ENCODE measurements at places on chromosomes 16 and 17. TPM values are rescaled to one million over a fixed set of nuclear protein-coding genes. Genes with fewer than 3 reads are reported as not detected.

- no peaks in the 10 kb centered on the region for H3K27me3 ChIP-seq
- H3K36me3 ChIP-seq: no peaks in the 10 kb centered on the region
- DNase-seq: no peak
Measured at GRCh38 chr16:22684574-22685458, 129.1 kb upstream of the HS3ST2 start.

DNA sequence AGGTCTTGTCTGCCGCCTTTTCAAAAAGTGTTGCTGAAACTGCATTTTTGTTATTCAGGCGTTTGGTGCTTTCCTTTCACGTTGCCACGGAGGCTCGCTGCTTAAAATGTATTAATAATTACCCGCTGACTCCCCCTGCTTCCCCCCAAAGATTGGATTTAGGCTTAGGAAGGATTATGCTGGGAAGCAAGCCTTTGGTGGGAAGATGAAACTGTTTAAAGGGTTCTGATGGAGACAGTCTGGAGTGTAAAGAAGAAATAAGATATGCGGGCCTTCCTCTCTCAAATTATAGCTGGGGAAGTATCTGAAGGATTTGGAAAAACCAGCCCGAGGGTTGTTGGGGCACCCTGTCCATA lies 1.1 kb downstream of the KSR1 start:
- no peaks in the 10 kb centered on the region for H3K36me3 ChIP-seq
- no peak for DNase-seq
- H3K27me3 ChIP-seq: no peaks in the 10 kb centered on the region
- peak overlapping the region; percentile 93 for H3K4me3 ChIP-seq
- no peak overlapping the region for H3K27ac ChIP-seq

GRCh38 chr16:16908077-16908476 lies 529.1 kb downstream of the NPIPA7 start:
- no peak overlapping the region for H3K4me3 ChIP-seq
- no peak for DNase-seq
- H3K27ac ChIP-seq: no peak overlapping the region
- no peaks in the 10 kb centered on the region for H3K4me1 ChIP-seq

- H3K27ac ChIP-seq: no peak overlapping the region
- no peaks in the 10 kb centered on the region for H3K4me1 ChIP-seq
- H3K4me3 ChIP-seq: no peak overlapping the region
- H3K36me3 ChIP-seq: no peaks in the 10 kb centered on the region
Measured at GRCh38 chr17:53227514-53227913, 595.2 kb upstream of the KIF2B start.

DNA sequence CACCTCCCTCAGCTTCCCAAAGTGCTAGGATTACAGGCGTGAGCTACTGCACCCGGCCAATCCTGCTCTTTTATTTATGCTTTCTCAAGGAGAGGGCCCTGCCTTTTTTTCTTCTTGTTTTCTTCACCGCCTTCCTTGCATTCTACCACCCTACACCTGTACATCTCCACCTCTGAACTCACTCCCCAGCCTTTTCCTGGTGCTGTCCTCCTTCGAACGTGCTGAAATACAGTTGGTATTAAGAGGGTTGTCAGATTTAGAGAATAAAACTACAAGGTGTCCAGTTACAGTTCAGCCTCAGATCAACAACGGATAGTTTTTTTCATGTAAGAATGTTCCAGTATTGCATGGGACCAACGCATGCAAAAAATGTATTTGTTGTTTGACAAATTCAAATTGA lies 1.7 kb downstream of the PIRT start:
- H3K36me3 ChIP-seq: no peaks in the 10 kb centered on the region
- H3K27me3 ChIP-seq: no peaks in the 10 kb centered on the region
- H3K4me1 ChIP-seq: no peaks in the 10 kb centered on the region
- DNase-seq: no peak

DNA sequence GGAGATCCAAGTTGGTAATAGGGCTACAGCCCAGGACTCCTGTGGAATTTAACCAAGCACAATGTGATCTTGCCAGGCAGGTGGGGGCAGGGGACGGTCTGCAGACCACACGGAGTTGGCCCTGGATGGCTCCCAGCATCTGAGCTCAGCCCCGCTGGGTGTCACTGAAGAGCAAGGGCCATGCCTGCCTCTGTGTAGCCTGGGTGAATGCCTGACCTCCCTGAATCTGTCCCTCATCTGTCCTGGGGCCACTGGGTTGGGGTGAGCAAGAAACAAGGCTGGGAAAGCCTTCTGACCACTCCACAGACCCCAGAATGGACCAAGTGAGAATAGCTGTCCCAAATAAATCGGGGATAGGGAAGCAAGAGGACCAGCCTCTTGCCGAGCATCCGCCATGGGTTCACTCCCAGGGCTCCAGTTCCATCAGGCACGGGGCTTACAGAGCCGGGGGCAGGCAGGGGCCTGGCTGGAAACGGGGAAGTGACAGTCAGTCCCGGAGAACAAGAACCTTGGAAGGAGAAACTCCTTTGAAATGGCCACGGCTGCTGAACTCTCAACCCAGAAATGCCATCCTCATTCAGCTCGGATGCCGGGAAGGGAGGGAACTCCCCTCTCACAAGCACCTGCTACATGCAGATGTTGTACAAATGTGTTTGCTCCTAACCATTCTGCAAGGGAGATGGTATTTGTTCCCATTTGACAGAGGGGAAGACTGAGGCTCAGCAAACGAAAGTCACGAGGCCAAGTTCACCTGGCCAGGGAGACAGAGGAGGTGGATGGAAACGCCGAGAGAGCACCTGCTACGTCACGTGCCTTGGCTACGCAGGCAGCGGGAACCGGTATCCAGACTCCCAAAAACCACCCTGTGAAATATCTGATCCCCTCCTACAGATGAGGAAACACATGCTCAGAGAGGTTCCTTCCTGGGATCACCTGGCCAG lies 50.0 kb downstream of the RMI2 start:
- no peaks in the 10 kb centered on the region for H3K36me3 ChIP-seq
- H3K4me3 ChIP-seq: no peak overlapping the region
- no peaks in the 10 kb centered on the region for H3K4me1 ChIP-seq
- H3K27ac ChIP-seq: no peak overlapping the region
- peak; percentile 48 for DNase-seq
- no peaks in the 10 kb centered on the region for H3K27me3 ChIP-seq

DNA sequence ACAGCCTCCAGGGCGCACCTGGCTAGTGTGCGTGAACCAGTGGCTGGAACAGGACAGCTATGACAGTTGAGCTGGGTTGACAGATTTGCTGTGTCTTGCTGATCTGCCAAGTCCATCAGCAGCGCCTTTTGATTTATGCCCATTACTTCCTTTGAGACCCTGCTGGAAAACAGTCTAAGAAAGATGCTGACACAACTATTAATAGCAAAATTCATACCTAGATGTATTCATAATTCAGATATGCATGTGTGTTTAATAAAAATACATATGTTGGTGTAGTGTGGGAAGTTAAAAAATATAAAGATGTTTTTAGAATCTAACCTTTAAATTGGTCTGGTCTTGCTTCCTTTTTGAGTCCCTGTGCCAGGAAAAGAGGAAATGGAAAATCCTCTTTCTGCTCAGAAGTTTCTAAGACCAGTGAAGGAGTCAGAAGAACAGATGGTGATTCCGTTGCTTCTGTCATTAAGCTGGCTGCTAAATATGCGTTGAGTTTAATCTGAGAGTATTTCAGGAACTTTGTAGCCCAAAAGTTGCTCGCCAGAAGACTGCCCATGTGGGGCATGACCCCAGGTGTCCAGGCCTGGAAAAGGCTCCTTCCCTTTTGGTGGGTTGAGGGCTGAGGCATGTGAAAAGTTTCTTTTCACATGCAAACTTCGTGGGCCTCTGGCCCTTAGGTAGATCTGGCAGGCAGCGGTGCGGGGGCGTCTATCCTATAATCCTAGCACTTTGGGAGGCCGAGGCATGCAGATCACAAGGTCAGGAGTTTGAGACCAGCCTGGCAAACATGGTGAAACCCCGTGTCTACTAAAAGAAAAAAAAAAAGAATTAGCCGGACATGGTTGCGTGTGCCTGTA lies 40.0 kb upstream of the ENDOV start:
- peaks cover 16% of the 10 kb centered on the region for H3K4me1 ChIP-seq
- peaks cover 82% of the 10 kb centered on the region for H3K36me3 ChIP-seq
- no peak overlapping the region for H3K4me3 ChIP-seq
- DNase-seq: no peak
- H3K27ac ChIP-seq: no peak overlapping the region

- H3K27me3 ChIP-seq: no peaks in the 10 kb centered on the region
- H3K4me3 ChIP-seq: peak overlapping the region; percentile 73
- peak; percentile 83 for DNase-seq
- H3K36me3 ChIP-seq: peaks cover 6% of the 10 kb centered on the region
- no peaks in the 10 kb centered on the region for H3K4me1 ChIP-seq
- no peak overlapping the region for H3K27ac ChIP-seq
Measured at GRCh38 chr16:89917773-89918452, 749 bp upstream of the MC1R start.

Gene KCNJ18
- not detected for total RNA-seq

DNA sequence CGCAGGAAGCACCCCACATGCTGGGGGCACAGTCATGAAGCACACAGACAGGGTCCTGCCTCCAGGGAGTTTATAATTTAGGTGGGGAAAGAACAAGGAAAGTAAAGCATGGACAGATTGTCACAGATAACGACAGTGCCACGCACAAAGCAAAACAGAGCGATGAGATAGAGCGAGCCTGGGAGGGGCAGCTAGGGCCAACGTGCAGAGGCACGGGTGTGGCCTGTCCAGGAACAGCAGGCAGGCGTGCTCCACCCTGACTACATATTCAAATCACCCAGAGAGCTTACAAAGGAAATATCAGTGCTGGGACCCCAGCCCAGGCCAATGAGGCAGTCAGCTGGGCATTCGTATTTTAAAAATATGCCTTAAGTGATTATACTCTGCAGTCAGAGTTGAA lies 16.8 kb downstream of the LGALS9 start:
- no peaks in the 10 kb centered on the region for H3K36me3 ChIP-seq
- H3K27ac ChIP-seq: no peak overlapping the region
- no peaks in the 10 kb centered on the region for H3K27me3 ChIP-seq
- no peaks in the 10 kb centered on the region for H3K4me1 ChIP-seq

Gene RNFT1
- total RNA-seq: 8.9 TPM

Gene MMP28
- total RNA-seq: not detected

Gene CRYBA1
- not detected for total RNA-seq

GRCh38 chr17:42362245-42362961 lies 25.8 kb downstream of the STAT3 start:
- DNase-seq: no peak
- no peaks in the 10 kb centered on the region for H3K36me3 ChIP-seq
- no peak overlapping the region for H3K4me3 ChIP-seq

DNA sequence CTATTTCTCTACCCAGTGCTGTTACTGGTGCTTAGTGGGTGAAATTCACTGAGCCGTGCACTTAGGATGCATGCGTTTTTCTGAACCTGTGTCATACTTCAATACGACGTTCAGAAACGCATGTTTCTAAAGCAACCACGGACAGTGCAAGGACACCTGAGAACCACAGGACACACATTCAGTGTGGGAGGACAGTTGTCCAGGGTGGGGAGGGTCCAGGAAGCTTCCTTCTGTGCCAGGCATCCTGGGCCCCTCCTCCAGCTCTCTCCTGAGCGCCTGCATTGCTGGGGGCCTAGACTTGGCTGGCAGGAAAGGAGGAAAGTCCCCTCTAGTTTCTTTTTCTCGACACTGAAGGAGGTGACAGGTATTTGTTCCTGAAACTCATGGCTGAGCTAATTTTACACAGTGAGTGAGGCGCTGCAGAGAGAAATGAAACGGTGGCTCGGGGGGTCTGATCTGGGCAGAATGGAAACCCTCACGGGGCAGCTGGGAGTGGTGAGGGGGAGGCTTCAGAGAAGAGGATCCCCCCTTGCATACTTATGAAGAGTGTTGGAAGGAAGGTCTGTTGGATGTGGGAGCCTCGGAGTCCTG lies 89.9 kb downstream of the IRF8 start:
- no peaks in the 10 kb centered on the region for H3K27me3 ChIP-seq
- no peak overlapping the region for H3K4me3 ChIP-seq
- H3K4me1 ChIP-seq: no peaks in the 10 kb centered on the region

GRCh38 chr16:3861808-3862451 lies 18.6 kb downstream of the CREBBP start:
- DNase-seq: no peak
- H3K4me3 ChIP-seq: no peak overlapping the region
- no peaks in the 10 kb centered on the region for H3K36me3 ChIP-seq
- H3K27ac ChIP-seq: peak overlapping the region; percentile 8
- no peaks in the 10 kb centered on the region for H3K27me3 ChIP-seq

- H3K4me3 ChIP-seq: no peak overlapping the region
- H3K4me1 ChIP-seq: no peaks in the 10 kb centered on the region
- H3K36me3 ChIP-seq: peaks cover 49% of the 10 kb centered on the region
- no peaks in the 10 kb centered on the region for H3K27me3 ChIP-seq
- no peak for DNase-seq
- no peak overlapping the region for H3K27ac ChIP-seq
Measured at GRCh38 chr17:4040784-4041183, 76.5 kb upstream of the ATP2A3 start.

- peaks cover 4% of the 10 kb centered on the region for H3K36me3 ChIP-seq
- H3K27me3 ChIP-seq: no peaks in the 10 kb centered on the region
- no peak for DNase-seq
- no peak overlapping the region for H3K27ac ChIP-seq
- no peak overlapping the region for H3K4me3 ChIP-seq
Measured at GRCh38 chr16:4395055-4395726, 21.2 kb downstream of the CORO7 start.

DNA sequence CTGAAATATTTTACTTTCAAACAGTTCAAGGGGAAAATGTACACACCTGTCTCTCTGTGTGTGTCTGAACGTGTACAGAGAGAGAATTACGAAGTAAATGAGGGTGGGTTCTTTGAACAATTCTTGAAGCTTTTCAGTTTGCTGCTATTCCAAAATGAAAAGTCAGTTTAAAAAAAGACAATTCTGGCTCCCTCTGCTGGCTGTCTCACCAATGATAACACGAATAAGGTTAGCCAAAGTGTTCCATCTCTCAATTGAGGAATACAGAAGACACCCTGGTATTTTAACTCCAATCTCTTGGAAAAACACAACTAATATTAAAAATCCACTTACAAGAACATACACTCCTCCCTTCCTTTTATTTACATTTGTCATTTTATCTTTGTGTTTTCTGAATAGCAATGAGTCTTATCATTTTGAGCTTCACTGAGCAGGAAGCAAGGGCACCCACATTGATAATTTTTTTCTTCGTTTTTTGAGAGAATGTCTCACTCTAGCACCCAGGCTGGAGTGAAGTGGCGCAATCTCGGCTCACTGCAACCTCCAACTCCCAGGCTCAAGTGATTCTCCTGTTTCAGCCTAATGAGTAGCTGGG lies 20.5 kb downstream of the EFTUD2 start:
- peak; percentile 70 for DNase-seq
- H3K27me3 ChIP-seq: no peaks in the 10 kb centered on the region
- H3K4me1 ChIP-seq: no peaks in the 10 kb centered on the region
- H3K36me3 ChIP-seq: peaks cover 91% of the 10 kb centered on the region

DNA sequence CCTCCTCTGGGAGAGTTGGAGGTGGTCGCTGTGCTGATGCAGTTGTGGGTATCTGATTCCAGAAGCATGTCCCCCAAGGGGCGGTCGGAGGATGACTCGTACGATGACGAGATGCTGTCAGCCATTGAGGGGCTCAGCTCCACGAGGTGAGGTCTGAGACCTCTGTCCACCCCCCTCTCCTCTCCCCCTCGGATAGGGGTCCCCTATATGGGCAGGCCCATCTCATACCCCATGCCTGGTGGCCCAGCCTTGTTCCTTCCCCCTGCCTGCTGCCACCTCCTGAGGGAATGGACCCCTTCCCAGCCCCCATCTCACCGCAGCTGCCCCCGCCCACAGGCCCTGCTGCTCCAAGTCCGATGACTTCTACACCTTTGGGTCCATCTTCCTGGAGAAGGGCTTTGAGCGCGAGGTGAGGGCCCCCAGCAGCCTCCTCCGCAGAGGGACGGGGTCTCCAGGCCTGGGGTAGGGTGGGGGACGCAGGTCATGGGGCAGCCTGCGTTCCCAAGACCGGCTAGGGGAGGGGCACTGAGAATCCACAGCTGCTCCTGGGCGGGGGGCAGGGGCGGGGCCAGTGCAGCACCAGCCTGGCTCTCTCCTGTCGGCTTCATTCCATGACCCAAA lies 39.2 kb downstream of the ADCY7 start:
- no peaks in the 10 kb centered on the region for H3K4me1 ChIP-seq
- H3K27me3 ChIP-seq: no peaks in the 10 kb centered on the region
- DNase-seq: peak; percentile 46

Gene SDK2
- 4.1 TPM for total RNA-seq

Data from endodermal cell (in vitro differentiated cells).